Activated naive CD4-positive, alpha-beta T cell treated with anti-CD3 and anti-CD28 coated beads, Interleukin-2, amount 10 ng/mL, durations not matched to agents 7 days and 5 days (primary cell): ENCODE measurements at places on chromosomes 7 and 10.

DNA sequence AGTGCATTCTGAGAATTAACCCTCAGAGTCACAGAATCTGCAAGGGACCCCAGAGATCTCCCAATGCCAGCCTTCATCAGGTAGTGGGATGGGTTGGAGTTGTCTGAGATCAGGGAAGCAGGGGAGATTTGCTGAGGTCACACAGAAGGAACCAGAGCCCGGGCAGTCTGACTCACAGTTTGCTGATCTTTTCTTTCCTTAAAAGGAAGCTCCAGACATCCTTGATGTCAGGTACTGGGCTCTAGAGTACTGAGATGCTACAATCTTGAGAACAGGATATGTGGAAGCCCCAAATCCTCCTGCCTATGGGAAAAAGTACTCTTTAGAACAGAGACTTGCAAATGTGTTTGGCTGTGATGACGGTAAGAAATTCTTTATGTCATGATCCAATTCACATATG is 706 bp downstream of the TBATA start:
- DNase-seq = no peak

DNA sequence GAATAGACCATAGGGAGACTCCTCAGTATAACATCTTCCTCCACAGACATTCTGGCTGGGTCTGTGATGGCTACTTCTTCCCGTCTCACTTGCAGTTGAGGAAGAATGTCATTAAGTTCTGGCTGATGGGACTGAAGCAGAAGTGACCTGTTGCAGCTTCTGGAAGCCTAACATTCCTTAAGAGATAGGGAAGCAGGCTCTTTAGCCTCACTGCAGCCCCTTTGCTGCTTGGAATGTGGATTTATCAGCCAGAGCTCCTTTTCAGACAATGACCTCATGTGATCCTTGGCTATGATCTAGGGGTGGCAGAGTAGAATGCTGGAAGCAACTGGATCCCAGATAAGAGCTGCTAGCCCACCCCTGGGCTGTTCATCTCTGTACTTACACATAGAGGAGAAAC is 142.5 kb downstream of the RNF216 start:
- no peak for DNase-seq

DNA sequence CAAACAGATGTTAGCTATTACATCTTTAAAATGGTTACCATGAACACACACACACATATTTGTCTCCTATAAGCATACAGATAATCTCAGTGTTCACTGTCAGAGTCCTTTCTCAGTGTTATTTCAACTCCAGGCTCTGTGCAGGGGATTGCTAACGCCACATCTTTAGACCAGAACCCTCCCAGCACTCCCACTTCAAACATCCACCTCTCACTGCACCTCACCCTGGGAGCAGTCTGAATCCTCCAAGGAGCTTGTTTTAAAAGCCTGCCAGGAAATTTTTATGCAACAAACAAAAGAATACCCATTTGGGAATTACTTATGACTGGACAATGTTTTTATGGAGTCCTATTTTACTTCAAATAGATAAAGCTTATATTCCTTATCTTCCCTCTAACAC is 107.4 kb downstream of the PARD3 start:
- DNase-seq = no peak

GRCh38 chr7:26365901-26366275 is 74.2 kb downstream of the SNX10 start:
- DNase-seq = no peak

DNA sequence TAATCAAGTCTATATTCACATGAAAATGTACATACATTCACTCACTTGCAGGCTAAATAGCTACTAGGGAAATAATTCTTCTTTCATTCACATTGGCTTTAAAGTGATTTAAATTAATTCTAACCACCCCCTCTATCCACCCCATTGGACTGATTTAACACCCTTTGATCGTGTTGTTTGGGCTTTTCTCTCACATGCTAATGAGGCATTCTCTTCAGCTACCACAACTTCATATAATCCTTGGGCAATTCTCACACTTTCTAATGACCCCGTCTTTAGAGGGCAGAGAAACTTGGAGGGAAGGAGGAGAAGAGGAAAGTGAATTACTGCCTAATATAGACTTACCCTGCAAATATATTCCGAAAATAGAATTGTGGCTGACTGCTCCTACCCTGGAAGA is 24.6 kb downstream of the GRM3 start:
- DNase-seq = no peak

DNA sequence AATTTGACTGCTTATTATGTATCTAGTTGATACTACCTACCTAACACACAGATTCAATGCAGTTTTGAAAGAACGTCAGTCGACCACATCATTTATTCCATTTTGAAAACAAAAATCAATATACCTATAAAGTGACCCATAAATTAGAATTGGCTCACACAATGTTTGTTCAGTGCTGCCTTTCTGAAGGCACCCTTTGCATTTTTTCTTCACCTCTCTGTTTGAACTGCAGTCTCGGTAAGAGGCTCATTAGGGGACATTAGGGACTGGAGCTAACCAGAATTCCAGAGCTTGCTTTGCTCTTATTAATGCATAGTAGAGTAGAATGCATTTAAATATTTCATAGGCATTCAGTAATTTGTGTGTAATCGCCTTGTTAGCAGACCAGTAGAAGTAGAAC is 234.1 kb downstream of the FOXP2 start:
- DNase-seq = no peak

DNA sequence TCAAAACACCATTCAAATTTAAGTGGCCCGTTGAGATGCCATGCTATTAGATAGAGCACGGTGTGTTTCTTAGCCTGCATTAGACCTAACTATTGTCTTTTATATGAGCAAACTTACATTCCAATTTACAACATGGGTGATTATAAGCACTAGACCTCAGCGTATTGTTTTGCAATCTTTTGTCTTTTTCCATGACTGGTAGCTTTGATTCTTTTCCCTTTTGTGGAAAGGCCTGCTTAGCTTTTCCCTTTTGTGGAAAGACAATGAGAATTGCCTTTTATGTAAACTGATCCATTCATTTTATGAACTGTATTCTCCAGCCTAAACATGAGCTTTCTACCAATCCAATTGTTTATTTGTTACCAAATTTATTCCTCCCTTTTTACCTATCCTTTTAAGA is 823.1 kb downstream of the CCSER2 start:
- DNase-seq = no peak
